Thymus (tissue), 14 donors: ENCODE measurements at places on chromosomes 7 and 10. TPM values are rescaled to one million over a fixed set of nuclear protein-coding genes. Genes with fewer than 3 reads are reported as not detected.

- no peak for DNase-seq
Observed at GRCh38 chr7:130379532-130379920, 768 bp upstream of the CPA1 start.

Gene SYT15
- 0.80 TPM for total RNA-seq

GRCh38 chr10:43076876-43077420 is at the start of gene RET:
TSS of gene RET (plus strand) at chr10:43077069. CDS start at chr10:43077259, 190 bp downstream.
- DNase-seq, result no peak

GRCh38 chr7:44973610-44974401 is 5.0 kb downstream of the MYO1G start:
- no peak for DNase-seq

- DNase-seq, result no peak
Observed at GRCh38 chr7:22882106-22882505, 59.5 kb upstream of the TOMM7 start.

Gene EGFR
- total RNA-seq, result 14.2 TPM

GRCh38 chr10:127992376-127992775 is 85.5 kb downstream of the PTPRE start:
- no peak for DNase-seq

Gene LAMTOR4
- total RNA-seq, result 142 TPM

- no peak for DNase-seq
Observed at GRCh38 chr7:98807068-98808048, 62.5 kb downstream of the TMEM130 start.

GRCh38 chr10:14476641-14477407 is 146.1 kb upstream of the FRMD4A start:
- DNase-seq, result no peak

DNA sequence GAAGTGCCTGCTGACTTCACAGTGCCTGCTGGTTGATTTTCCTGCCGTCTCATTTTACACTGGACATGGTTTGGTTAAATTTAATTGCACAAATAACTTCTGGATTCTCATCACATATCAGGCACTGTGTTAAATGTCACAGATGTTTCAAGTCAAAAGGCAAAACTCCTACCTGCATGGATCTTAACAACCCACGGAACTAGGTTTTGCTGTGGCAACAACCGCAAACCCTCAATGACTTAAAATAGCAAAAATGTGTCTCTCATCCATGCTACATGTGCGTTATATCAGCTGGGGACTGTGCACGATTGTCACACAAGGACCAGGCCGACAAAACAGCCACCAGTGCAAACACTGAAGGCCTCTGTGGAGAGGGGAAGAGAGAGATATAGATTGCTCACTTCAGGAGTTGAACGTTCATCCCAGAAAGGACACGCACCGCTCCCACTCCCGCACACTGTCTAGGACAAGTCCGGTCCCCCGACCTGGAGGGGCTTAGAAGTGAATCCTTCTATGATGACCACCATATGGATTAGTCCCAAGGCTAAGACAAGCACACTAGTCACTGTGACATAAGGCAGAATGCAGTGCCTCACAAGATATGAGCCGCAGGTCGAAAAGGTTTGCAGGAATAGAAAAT is 233.3 kb downstream of the SKAP2 start:
- DNase-seq, result no peak

Gene SNCG
- 27.5 TPM for total RNA-seq

DNA sequence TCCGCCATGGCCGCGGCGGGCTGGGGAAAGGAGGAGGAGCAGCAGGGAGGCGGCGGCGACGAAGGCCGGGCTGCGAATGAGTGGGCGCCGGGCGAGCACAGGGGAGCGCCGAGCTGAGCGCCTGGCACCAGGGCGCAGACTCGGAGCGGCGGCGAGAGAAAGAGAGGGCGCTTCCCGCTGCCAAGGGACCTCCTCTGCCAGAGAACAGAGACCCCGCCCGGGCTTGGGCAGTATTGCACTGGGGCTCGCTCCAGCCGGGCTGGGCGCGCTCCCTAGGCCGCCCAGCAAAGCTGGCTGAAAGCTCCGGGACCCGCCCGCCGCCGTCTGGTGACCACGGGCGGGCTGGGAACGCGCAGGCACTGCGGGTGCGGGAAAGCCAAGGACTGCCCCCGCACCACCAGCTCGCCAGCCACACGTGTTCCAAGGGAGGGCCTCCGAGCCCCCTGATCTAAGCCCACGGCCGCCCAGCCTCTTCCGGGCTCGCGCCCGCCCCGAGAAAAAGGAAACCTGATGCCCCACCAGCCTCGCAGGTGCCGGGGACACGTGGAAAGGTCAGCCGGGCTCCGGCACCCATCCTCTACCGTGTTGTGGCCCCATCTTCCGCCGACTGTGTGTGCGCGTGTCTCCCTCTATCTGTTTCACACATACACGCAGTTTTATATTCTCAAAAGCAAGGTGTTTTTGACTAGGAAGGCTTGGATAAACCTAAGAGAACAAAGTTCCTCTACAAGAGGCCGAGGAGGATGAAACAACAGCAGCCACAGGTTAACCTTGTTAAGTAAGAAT is at the start of gene CCDC6:
TSS of gene CCDC6 (minus strand) at position 140 of the 786 bp plus-strand sequence. CDS start at position 8, 132 bp downstream.
- DNase-seq, result peak; percentile 72

DNA sequence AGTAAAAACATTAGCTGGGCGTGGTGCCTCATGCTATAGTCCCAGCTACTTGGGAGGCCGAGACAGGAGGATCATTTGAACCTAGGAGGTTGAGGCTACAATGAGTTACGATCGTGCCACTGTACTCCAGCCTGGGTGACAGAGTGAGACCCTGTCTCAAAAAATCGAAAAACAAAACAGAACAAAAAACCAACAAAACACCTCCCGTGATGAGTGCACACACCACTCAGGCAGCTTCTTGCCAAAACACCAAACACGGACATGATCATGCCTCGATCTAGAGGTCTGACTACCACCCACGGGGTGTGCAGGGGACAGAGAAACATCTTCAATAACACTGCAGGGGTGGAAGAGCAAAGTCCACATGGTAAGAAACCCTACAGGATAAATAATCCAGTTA is 44.4 kb downstream of the AMZ1 start:
- no peak for DNase-seq

Gene PHF14
- total RNA-seq, result 57.3 TPM

DNA sequence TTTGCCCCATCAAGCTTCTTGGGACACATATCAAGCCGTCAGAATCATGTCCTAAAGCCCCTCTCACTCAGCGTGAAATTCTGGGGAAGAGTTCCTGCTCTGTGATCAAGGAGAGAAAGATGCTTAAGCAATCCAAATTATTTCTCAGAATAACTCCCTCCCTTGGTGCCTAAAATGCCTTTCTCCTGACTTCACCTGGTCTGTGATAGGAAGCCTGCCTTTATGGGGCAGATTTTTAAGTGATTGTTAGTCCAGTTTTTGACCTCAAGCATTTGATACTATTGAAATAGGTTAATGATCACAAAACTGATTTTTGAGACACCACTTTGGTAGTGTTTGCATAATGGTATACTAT is 76.4 kb upstream of the MAGI2 start:
- DNase-seq, result no peak

Gene HOXA9
- total RNA-seq, result 1.5 TPM

Gene CCL24
- 0.19 TPM for total RNA-seq

Gene OR9A2
- total RNA-seq, result not detected

DNA sequence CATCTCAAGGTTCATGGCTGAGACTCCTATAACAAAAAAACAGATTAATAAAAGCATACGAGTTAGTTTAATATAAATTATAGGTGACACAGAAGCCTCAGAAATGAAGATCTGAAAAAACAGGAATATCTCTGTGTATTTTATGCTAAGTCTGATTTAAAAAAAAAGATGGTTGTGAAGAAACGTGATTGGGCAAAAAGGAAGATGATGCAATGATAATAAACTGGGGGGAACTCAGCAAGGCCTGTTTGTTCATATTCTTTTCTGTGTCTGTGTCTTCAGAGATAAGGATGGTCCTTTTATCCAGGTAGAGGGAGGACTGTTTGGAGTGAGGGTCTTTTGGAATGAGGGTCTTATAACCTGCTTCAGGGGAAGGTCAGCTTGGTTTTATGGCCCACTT is 25.9 kb downstream of the TAC1 start:
- no peak for DNase-seq

DNA sequence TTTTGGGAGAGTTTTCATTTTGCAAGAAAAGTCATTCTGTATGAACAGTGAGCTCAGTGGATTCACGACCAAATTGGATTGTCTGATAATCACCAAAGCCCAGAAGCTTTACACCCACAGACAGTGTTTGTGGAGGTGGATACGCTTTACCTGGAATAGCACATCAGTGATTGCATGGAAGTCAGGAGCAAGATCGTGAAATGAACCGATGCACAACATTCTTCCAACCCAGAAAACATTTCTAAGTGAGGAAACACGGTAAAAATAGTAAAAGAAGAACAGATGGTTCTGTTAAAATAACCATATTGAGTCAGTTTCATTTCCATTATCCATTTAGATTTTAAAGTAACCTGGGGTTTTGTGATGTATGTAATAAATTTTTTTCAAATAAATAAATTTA is 478.2 kb upstream of the PFKP start:
- no peak for DNase-seq

DNA sequence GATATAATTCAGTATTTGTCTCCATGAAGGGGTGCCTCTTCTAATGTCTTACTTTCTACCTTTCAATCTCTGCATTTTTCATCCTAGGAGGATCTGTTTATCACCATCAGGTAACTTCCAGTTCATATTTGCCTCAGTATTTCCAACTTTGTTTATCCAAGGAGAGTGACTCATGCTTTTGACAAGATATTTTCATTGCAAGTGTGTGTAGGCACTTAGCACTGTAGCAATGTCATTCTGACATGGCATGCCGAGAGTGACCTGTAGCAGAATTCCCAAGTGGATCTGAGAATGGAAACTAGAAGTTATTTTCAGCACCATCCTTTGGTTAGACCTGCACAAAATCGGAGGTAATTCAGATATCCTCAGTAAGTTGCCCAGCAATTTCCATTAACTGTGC is 129.9 kb downstream of the INHBA start:
- no peak for DNase-seq

DNA sequence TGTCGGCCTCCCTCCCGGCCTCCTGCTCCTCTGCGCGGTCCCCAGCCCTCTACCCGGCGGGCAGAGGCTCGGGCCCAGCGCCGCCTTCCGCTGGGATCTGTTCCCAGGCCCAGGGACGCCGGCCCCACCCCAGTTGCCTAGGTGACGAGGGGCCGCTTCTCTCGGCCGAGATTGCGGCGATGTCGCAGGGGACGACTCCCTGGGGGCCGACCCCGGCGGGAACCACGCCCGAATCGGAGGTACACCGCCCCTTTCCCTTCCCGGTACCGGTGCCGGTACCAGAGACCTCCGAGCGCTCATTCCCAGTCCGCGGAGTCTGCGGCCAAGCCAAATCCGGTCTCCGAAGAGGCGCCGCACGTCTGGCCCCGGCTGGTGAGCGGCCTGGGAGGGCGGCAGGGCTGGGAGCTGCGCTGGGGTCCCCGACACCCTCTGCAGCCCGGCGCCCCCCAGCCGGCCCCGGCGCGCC is at the start of gene CABCOCO1:
TSS of gene CABCOCO1 (plus strand) at position 136 of the 466 bp plus-strand sequence. CDS start at position 180, 44 bp downstream.
- no peak for DNase-seq

DNA sequence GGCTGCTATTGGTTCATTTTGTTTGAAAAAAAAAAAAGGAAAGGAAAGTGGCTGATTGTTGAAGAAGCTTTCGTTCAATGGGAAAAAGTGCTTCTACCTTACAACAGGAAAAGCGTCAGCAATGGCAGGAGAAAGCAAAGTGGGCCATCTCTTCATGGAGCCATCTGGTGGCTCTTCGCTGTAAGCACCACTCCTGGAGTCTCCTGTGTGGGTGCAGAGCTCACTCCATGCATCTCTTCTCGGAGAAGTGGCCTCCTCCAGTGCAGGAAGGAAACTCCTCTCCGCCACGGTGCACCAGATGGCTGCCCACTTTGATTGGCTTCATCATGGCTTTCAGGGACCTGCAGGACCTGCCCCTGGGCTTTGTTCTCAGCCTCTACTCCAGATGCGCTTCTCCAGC is 250.9 kb downstream of the PTEN start:
- DNase-seq, result peak; percentile 72

GRCh38 chr10:117047947-117048346 is 43.0 kb upstream of the SHTN1 start:
- no peak for DNase-seq

Gene CFAP69
- 0.47 TPM for total RNA-seq

DNA sequence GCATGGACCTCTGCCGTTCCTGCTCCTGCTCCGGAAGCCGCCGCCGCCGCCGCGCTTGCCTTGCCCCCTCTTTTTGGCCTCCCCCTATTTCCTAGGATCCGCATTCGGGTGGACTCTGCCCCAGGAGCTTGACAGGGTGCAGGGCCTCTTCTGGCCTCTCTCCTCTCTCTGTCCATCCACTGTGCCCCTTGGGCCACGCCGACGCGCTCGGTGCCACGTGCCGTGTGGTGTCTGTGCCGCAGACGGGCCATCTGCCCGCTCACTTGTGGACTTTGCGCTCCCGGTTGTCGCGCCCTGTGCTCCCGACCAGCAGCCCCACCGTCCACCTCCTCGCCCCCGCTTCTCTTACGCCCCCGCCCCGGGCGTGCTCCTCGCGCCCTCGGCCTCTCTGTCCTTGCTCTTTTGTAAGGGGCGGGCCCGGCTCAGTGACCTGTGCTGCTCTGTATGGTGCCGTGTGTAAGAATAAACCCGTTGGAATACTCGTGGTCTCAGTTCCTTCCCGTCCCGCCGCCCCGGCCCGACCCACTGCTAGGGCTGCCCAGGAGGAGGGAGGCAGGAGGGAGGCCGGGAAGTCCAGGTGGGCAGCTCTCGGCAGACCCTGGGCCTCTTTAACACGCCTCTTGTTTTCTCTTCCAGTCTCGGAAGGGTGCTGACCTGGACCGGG is 37.0 kb downstream of the AGAP3 start:
- DNase-seq, result no peak

Gene TMEM209
- 13.4 TPM for total RNA-seq

GRCh38 chr7:140922741-140923345 is 1.9 kb downstream of the BRAF start:
- DNase-seq, result no peak

DNA sequence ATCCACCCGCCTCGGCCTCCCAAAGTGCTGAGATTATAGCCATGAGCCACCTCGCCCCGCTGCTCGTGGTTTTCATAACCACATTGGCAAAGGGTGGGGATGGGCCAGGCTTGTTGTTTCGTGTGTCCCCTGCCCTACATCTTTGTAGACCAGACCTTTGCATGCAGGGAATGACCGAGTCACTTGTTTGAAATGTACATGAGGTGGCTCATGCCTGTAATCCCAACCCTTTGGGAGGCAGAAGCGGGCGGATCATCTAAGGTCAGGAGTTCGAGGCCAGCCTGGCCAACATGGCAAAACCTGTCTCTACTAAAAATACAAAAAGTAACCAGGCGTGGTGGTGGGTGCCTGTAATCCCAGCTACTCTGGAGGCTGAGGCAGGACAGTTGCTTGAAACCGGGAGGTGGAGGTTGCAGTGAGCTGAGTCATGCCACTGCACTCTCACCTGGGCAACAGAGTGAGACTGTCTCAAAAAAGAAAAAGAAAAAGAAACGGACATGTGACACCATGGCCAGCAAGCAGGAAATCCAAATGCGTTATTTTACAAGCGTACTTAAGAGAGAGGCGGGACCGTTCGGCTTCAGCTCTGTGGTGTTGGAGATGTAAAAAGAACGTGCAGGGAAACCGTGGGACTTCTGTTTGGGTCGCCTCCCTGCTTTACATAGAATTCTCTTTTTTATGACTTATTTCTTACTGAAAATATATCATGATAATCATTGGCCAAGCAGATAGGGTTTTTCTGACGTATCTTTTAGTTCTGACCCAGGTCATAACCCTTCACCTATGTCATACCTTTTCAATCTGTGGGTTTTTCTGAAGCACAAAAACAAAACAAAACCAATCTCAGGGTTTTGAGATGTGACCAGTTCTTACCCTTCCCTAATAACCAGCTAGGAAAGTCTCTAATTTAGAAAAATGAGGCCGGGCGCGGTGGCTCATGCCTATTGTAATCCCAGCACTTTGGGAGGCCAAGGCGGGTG is 45.1 kb downstream of the WIPI2 start:
- DNase-seq, result no peak
